ENCODE measurements at places on chromosomes 12 and 14.
A peak's percentile ranks its signal among the peaks of the same experiment; 100 is the strongest.

DNA sequence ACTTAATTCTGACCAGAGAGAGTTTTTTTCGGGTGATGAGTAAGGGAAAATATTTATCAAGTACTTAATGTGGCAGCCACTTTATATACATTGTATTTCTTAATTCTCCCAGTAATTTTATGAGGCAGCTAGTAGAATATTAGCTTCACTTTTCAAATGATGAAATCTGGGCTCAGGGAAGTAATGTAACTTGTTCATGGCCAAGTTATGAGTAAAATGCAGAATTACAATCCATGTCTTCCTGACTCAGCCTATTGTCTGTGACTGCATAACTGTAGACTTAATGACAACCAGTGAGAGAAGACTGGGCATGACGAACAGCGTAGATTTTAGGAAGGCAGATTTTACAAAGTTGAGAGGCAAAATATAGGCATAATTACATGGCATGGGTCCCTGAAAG lies 106.7 kb upstream of the MIS18BP1 start:
- no peak for DNase-seq

GRCh38 chr12:47731723-47732122 lies 6.4 kb upstream of the ENDOU start:
- DNase-seq, result no peak

GRCh38 chr12:70052931-70053497 lies 190.2 kb upstream of the CNOT2 start:
- no peak for DNase-seq

DNA sequence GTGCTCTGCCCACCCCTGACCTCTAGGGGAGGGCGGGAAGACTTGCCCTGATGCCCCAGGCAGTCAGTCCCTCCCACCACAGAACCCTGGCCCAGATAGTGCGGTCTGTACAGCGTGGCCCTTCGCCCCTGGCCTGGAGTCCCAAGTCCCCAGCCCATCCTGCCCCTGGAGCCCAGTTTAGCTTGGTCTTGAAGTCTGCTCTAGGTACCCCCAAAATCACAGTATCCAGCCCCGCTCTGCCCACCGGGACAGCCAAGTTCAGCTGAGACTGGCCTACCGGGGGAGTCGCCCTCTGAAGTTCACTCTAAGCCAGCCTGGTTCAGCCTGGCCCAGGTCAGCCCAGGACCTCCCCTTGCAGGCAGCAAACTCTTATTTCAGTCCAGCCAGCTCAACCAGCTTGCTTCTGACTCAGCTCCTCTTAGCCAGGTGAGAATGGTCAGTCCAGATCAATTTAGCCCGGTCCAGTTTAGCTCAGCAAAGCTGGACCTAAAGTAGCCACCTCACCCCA lies 75.9 kb downstream of the TMEM121 start:
- no peak for DNase-seq

DNA sequence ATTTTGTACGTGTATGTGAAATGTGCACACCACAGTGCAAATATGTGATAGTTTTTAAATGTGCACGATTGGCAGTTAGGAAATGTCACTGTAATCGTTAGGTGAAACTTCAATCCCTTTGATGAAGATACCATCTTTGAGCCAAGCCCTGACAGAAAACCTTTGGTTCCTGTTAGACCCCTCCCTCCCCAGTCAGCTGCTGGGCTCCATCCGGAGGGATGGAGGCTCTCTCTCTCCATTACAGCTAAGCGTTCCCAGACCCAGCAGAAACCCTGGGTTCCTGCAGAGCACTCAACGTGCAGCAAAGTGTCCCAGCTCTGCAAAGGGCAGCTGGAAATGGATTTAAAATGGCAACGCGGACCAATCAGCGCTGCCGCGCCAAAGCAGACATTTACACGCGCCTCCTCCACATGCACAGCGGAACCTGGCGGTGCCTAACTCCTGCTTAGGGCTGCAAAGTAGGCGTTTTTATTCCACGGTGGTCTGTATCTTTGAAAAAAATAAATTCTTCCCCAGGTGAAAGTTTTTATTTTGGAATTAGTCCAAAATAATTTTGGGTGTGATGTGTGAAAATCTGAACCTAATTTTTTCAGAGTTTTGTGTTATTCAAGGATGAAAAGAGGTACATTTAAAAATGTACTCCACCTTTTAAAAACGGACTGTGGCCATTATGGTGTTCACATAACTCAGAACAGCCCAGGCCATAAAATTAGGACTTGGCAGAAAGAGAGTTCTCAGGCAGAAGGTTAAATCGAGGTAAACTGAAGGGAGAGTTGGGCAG lies 1.4 kb upstream of the HMGA2 start:
- DNase-seq, result no peak

DNA sequence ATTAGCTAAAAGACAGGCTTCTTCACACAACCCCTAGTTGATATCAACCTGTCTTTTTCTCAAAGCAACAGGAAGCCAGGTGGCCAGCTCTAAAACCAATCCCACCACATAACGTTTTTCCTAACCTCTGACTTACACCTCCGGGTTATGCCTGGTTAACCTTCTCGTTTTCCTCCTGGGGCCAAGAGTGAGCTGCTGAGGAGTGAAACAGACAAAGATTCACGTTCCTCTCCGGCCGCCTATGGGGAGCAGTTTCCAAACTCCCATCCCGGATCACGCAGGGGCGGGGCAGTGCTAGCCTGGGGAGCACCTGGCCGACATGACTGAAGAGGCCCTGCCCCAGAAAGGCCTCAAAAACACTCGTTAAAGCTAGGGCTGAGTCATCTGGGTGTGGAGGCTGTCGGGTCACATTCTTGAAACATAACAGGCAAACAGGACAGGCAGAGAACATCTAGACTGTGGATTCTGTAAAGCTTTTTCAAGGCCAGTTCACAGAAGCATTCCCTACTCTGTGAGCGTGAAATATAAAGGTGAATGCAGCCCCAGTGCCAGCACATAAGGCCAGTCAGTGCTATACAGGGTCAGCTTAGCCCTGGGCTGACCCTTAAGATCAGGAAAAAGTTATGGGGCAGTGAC lies 25.9 kb upstream of the LGALS3 start:
- DNase-seq, result peak; percentile 83

GRCh38 chr14:36078080-36078479 lies 98.4 kb downstream of the PTCSC3 start:
- no peak for DNase-seq

GRCh38 chr14:79294499-79294898 lies 916.8 kb downstream of the DIO2 start:
- DNase-seq, result no peak

DNA sequence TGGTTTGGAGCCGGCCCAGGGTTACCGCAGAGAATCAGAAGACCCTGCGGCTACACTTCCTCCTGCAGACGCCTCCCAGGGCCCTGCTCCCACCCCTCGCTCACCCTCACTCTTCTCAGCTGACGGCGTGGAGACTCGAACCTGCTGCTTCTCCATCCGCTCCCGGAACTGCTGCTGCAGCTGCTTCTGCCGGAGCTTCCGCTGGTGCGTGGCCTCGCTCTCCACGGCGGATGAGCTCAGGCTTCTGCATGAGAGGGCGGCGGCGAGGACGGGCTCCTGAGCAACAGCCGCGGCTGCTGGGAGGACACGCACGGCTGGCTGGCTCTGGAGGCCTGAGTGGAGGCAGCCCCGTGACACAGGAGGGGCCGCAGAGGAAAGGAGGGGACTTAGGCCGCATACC lies 33.3 kb downstream of the RAD52 start:
- no peak for DNase-seq

- no peak for DNase-seq
These were observed 39.6 kb downstream of the CFAP251 start for GRCh38 chr12:121957861-121958515.

DNA sequence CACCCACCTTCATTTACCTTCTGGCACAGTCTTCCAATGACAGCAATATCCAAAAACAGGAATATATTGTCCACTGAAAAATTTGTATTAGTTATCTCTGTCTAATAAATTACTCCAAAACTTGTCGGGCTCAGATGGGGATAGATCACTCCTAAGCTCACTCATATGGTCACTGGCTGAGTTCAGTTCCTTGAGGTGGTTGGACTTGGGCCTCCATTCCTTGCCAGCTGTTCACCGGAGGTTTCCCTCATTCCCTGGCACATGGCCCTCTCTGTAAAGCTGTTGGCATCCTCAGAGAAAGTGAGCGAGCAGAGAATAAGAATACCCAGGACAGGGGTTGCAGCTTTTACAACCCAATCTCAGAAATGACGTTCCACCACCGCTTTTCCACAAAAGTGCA lies 81.5 kb downstream of the TMTC1 start:
- DNase-seq, result no peak

GRCh38 chr14:69153152-69153872 lies 393 bp upstream of the DCAF5 start:
- no peak for DNase-seq

DNA sequence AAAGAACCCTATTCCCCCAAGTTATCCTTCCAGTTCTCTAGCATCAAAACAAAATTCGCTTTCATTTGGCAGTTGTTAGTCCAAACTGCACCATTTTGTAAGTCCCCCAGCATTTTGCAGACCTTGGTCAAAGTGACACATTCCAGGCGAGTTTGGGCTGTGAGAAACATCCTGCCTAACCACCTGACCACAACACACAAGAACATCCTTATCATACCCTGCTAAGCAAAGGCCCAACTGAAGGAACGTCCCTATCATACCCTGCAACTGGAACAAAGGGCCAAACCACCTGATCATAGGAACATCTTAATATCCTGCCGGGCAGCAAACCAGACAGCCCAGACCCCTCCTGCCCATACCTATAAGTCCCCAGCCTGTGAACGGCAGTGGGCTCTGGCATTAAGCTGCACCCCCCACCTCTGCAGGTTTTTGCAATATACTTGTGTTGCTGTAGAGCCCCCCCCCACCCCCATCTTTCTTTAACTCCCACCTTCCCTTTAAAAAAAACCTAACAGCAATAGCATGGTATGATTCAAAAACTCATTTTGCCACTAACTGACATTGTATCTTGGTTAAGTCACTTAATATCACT lies 2.7 kb downstream of the PCNX4 start:
- no peak for DNase-seq

DNA sequence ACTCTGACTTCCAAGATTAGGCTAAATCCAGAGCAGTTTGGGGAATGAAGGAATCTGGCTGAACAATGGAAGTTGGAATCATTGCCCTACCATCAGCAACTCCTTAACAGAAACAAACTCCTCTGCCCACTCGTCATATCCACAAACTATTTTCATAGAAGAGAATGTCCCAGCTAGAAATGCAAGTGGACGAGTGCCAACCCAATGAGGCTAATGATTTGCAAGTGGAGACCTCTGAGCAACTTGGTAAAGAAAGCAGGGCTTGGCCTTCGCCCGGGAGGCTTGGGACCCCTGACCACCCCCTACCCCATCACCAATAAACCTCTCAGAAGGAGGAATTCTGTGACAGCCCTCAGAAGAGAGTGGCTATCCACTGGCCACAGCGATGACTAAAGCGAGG lies 40.0 kb upstream of the DDX11 start:
- no peak for DNase-seq

DNA sequence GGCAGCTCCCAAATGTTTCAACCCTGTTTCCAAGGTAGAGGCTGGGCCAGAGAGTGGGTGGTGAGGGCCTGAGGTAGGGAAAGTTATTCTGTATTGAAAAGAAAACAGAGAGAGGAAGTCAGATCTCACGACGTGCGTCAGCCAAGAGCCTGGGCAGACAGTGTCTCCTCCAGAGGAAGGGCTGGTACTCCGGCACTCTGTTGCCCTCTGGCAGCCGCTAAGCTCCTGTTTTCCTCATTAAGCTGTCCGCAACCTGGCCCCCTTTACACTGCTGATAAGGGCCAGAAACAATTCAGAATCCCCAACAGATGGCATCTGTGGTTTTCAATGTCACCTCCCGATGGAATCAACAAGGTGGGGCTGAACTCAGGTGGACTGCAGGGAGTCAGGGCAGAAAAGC lies 26.0 kb upstream of the LTBP2 start:
- DNase-seq, result no peak

DNA sequence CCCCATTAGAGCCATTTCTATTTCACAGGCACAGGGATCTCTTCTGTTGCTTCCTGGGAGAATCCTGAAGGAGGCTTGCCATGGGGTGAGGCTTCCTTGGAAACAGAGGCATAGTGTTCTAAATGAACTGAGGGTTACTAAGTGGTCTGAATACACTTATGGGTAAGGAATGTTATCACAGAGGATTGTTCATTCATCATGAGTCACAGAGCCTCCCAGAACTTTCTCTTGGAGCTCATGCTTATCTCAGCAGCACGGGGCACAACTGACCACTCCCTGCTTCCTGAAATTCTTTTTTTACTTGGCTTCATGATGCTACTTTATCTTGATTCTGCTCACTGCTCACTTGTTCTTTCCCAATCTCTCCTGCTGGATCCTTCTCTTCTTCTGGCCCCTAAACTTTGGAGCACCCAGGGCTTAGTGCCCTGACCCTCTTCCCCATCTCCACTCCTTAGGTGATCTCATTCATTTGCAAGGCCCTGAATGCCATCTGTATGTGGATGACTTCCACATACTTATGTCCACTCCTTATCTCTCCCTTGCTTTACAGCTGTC lies 57.9 kb downstream of the ANO6 start:
- no peak for DNase-seq

DNA sequence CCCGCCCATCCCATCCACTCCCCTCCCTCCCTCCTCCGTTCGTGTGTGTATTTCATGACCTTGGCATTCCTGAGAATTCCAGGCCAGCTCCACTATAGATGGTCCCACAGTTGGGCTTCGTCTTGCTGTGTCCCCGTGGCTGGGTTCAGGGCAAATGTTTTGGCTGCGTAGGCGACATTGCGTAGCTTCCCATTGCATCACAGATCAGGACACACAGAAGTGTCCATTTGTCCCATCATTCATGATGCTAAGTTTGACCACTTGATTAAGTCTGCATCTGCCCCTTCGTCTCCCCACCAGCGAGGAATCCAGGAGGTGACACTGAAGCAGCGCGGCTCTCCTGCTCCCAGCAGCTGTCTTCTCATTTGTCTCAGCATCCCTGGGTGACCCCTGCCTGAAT lies 38.6 kb upstream of the MMP17 start:
- no peak for DNase-seq

- DNase-seq, result no peak
These were observed 30.2 kb upstream of the CPM start for GRCh38 chr12:68962877-68963855.

DNA sequence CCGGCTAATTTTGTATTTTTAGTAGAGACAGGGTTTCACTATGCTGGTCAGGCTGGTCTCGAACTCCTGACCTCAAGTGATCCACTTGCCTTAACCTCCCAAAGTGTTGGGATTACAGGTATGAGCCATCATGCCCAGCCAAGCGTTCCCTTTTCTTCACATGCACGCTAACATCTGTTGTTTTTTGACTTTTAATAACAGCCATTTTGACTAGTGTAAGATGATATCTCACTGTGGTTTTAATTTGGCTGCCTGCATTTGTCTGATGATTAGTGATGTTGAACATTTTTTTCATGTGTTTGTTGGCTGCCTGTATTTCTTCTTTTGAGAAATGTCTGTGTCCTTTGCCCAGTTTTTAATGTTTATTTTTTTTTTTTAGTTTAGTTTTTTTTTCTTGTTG lies 10.2 kb upstream of the YARS2 start:
- no peak for DNase-seq

DNA sequence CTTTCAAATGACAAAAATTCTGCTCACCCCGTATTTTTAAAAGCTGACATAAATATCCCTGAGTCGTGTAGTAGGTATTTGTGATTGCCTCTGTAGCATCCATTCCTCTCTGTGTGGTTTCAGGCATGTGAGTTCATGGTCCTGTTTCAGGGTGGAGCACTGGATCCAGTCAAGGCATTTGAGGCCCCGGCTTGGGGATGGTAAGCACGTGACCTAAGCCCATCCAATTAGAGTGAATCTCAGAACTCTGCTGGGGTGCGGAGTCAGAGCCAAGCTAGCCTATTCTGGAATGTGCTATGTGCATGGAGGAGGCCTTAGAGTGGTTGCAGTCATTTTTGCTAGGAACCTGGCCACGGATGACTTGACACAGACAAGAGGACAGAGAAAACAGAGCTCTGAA lies 4.3 kb upstream of the CSRP2 start:
- no peak for DNase-seq

GRCh38 chr12:48881686-48882314 lies 16.1 kb upstream of the RND1 start:
- no peak for DNase-seq

Measured in activated CD8-positive, alpha-beta memory T cell treated with anti-CD3 and anti-CD28 coated beads, Interleukin-2, amount 50 U/mL, for 48 hours (primary cell).